ENCODE measurements at places on chromosomes 2 and 18.
A peak's percentile ranks its signal among the peaks of the same experiment; 100 is the strongest.

DNA sequence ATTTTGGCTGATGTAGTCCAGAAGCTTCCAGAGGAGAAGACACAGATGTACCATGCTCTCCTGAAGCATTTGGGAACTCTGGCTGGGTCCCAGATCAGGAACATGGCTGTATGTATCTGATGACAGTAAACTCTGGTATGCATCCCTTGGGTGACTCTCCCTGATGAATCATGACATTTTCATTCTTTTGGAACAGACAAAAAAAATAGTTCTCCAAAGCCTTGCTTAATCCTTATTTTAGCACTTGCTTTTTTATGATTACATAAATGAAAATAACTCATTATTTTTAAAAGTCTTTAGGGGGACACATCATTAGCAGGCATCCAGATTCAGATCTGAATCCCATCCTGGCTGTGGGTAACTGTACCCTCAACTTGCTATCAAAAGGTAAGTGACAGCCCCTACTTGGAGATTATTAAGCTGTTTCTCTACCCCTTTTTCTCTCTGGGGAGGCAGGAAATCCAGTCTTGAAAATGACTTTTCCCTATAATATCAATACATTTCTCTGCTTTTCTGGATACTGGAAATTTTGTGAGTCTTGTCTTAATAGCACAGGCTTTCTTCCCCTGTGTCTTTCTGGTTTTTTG lies 23.3 kb downstream of the AOX1 start:
- DNase-seq = peak; percentile 86

GRCh38 chr2:69384618-69385081 lies 2.4 kb downstream of the GFPT1 start:
- peak; percentile 8 for DNase-seq

GRCh38 chr2:47058003-47058931 lies 96.8 kb downstream of the STPG4 start:
- no peak for DNase-seq

- DNase-seq = peak; percentile 58
Measured at GRCh38 chr2:230160112-230160660, 59.6 kb downstream of the SP110 start.

GRCh38 chr2:230416061-230416721 lies at the start of gene SP100:
Gene SP100, plus strand, starts transcription at chr2:230416201. Its CDS starts 96 bp downstream, at chr2:230416297.
- peak; percentile 87 for DNase-seq

DNA sequence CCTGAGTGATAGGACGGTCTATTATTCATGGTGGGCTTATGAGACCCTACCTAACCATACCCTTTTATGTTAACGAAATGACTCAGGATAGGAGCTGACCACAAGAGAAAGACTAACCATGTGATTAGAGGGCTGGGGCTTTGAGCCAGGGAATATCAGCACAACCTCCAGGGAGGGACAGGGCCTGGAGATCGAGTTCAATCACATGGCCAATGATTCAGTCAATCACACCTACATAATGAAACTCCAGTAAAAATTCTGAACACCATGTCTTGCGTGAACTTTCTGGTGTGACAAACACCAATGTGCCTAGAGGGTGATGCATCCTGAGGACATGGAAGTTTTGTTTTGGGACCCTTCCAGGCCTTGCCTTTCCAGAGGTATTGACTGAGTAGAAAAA lies 2.2 kb upstream of the TEX51 start:
- no peak for DNase-seq

DNA sequence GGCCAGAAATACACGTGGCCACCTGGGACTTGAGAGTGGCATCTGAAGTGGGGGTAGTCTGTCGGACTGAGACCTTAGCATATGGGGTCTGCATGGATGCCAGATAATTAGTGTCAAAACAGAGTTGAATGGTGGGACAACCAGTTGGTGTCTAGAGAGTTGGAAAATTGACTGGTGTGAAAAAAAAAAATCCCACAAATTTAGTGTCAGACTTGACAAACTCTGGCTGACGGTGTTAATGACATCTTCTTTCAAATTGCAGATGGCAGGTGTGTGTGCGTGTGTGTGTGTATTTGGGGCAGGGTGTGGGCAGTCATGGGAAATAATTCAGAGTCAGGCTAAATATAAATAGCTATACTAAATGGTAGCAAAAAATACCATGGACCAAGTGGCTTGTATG lies 365.4 kb upstream of the RGPD4 start:
- DNase-seq = no peak

GRCh38 chr2:12261986-12262680 lies 454.6 kb upstream of the TRIB2 start:
- DNase-seq = no peak

- no peak for DNase-seq
Measured at GRCh38 chr2:217794133-217794986, 208.4 kb downstream of the TNS1 start.

DNA sequence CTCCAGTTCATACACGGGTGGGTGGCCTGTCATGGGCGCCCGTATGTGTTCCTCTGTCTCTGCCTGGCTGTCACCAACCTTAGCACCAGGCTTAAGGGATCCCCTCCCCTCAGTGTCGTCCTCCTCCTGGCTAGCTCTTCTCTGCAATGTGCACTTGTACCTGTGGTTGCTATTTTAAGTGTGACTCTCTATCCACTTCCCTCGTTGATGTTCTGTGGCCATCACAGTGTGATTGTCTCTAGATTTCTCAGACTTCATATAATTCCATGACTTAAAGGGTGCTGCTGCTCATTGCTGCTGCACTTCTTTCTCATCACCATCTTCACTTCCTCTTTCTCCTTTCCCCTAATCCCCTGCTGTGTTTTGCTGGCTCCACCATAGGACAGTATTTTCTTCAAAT lies 143.4 kb downstream of the EML6 start:
- no peak for DNase-seq

DNA sequence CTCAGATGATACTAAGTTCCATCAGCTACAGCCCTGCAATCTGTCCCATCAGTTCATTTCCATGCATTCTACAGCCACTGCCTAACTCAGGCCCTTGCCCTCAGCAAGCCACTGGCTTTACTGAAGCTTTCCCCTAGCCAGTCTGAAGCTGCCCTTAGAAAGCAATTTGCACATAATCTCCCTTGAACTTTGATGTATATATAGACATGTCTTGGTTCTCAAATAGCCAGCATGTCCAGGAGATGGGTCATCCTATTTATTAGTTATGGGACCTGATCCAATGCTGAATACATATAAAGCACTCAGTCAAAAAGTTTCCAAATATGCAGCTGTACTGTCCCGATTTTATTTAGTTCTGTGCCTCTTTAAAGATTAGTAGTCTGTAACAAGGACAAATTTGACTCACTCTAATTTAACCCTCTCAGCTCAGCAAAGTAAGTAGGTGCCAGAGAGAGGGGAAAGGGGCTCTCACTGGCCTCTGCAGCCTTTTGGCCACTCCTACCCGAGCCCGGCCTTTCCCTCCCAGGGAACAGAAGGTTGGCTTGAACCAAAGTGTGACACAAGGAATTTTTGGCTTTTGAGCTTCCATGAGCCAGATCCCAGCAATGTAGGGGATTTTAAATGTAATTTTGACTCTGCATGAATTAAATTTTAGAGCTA lies 70.7 kb downstream of the CCDC93 start:
- DNase-seq = no peak

DNA sequence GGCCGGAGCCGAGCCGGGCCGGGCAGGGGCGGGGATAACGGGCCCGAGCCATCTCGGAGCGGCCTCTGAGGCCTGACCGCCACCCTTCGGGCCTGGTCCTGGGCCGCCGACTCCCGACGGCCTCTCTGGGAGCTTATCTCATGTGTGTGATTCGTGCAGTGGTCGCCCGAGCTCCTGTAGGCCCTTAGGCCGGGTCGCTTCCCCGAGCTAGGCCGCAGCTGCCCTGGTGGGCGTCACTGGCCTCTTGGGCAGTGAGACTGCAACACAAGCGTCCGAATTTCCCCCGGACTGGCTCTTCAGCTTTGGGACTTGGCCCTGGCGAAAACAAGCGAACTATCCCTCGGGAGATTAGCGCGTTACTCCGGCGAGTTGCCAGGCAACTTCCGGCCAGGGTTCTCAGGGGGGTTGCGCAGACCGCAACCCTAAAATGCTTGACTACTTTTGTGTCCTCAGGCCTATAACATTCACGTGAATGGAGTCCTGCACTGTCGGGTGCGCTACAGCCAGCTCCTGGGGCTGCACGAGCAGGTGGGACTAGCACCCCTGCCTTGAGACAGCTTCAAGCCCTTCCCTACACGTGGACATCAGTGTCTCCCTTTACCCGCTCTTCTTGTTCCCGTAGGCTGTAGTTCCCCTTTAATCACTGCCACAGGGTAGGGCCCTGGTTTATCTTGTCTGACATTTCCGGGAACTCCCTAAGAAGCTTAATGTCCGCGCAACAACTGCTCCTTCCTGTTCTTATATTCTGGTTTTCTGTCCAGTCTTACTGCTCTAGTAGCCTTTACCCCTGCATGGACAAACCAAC lies 602 bp downstream of the SNX17 start:
- peak; percentile 59 for DNase-seq

DNA sequence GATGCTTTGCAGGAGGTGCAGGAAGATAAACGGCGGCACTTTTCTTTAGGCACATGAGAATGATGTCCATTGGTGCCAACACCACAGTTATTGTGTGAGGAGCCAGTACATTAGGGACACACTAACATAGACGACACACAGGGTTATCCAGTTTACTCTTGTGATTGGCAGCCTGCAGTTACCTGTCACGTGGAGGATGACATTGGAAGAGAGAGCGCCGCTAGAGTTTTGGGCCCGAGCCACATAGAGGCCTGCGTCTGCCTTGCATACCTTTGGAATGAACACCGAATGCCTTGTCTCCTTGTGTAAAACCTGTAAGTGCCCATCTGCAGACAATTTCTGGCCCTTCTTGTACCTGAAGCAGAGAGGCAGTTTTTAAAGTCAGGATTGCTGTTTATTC lies 26.9 kb upstream of the TTN start:
- no peak for DNase-seq

DNA sequence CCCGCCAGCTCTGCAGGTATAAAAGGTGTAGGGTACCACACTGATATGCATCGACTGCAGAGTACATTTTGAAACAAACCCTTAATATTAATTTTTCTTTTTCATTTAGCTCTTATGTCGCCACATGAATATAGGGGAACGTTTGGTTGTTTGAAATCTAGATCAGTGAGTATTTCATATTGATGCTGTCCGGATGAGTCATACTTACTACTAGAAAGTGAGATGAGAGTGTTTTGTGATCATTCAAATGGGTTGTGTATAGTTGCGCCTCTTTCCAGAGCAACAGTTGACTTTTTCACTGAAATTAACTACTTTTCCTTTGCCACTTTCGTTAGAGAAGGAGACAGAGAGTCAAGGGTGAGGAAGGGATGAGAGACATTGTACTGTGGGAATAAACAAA lies 24.6 kb downstream of the NPAS2 start:
- DNase-seq = no peak

DNA sequence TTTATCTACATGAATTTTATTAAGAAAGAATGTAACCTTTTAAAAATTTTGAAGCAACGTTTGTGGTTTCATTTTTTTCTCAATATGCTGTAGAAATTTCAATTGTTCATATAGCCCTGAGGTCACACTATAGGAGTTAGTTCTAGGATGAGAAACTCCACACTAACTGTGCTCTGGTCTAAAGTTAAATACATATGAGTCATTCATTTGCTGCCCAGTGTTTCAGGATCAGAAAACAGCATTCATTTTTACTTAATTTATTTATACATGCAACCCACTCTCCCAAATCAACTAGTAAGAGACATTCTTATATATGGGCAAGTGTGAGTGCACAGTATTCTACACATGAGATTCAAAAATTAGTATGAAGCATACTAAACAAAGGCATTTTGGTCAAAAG lies 137.9 kb downstream of the DOCK10 start:
- DNase-seq = no peak

GRCh38 chr2:151657667-151658076 lies 76.6 kb downstream of the NEB start:
- no peak for DNase-seq

- DNase-seq = no peak
Measured at GRCh38 chr18:56460581-56460980, 177.8 kb downstream of the TXNL1 start.

- DNase-seq = no peak
Measured at GRCh38 chr2:12075603-12076002, 329.2 kb downstream of the LPIN1 start.

DNA sequence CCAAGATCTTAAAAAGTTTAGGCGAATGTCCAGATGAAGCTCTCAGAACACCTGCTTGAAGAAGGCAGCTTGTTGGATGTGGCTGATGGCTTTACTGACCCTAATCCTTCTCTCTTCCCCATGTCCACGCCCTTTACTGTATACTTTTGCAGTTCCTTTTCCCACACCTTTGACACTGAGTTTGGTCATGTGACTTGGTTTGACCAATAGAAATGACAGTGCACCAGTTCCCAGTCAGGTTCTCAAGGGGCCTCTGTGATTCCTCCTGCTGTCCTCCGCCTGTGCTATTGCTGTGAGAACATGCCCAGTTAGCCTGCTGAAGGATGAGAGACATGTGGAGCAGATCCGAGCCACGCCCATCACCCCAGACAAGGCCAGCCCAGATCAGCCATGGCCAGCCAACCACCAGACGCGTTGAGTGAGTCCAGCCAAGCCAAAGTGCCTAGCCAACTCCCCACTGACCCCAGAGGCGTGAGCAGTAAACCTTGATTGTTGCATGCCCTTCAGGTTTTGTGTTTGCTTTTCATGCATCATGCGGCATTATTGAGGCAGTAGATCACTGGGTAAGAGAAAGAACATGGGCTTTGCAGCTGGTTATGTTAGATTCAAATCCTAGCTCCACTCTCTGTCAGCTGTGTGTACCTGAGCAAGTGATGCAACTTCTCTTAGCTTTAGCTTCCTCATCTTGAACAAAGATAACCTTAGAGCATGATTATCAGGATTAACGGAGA lies 258.0 kb upstream of the SIX2 start:
- DNase-seq = peak; percentile 21

DNA sequence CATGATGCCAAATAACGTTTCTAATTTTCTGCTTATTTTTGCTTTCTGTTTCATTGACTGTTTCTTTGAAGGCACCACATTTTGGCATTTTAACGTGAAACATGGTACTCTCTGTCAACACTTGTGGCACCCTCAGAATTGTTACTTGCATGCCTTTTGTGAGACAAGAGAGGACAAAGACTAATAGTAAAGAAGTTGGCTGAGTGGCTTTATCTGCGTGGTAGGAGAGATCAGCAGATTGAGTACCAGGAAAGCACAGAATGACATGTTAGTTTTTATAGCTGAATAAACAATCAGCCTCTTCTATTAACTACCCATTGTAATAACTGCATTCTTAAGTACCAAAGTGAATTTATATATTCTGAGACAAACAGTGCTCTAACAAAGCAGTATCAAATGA lies 8.6 kb downstream of the ZNF638 start:
- DNase-seq = no peak

GRCh38 chr2:73114273-73114867 lies 1.6 kb upstream of the RAB11FIP5 start:
- no peak for DNase-seq

DNA sequence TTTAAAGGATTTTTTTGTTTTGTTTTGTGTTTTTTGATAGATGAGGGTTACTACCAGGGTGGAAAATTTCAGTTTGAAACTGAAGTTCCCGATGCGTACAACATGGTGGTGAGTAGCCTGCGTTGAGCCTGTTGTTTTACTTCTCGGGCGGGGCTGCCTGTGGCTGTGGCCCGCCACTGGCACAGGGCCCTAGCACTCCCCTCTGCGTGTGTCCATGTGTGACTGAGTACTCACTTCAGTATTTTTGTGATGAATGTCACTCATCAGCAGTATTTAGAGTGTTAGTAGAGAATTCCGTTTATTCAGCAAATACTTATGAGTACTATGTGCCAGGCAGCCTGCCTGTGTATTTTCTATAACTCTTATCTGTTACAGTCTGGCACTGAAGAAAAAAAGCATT lies 44.3 kb upstream of the SCLY start:
- DNase-seq = peak; percentile 5
